Fibroblast of villous mesenchyme (primary cell): ENCODE measurements at places on chromosomes 1 and 21. TPM values are rescaled to one million over a fixed set of nuclear protein-coding genes. Genes with fewer than 3 reads are reported as not detected.

ODR4 gene
- total RNA-seq, result 19.6 and 25.9 TPM in 2 replicates

GBP2 gene
- total RNA-seq, result 59.9 and 96.3 TPM in 2 replicates

COL18A1 gene
- total RNA-seq, result 33.7 and 45.1 TPM in 2 replicates

NPHS2 gene
- total RNA-seq, result not detected in 2 replicates

NUP210L gene
- under 0.01 TPM in 1 of 2 replicates, not detected in the other for total RNA-seq

ERMAP gene
- total RNA-seq, result 14.2 and 14.8 TPM in 2 replicates

MATN1 gene
- not detected in 2 replicates for total RNA-seq

SLAMF8 gene
- not detected in 2 replicates for total RNA-seq

CAMK1G gene
- 2.6 and 9.1 TPM in 2 replicates for total RNA-seq

RNPC3 gene
- 12.9 and 16.0 TPM in 2 replicates for total RNA-seq

PCP4 gene
- not detected in 2 replicates for total RNA-seq

DNA sequence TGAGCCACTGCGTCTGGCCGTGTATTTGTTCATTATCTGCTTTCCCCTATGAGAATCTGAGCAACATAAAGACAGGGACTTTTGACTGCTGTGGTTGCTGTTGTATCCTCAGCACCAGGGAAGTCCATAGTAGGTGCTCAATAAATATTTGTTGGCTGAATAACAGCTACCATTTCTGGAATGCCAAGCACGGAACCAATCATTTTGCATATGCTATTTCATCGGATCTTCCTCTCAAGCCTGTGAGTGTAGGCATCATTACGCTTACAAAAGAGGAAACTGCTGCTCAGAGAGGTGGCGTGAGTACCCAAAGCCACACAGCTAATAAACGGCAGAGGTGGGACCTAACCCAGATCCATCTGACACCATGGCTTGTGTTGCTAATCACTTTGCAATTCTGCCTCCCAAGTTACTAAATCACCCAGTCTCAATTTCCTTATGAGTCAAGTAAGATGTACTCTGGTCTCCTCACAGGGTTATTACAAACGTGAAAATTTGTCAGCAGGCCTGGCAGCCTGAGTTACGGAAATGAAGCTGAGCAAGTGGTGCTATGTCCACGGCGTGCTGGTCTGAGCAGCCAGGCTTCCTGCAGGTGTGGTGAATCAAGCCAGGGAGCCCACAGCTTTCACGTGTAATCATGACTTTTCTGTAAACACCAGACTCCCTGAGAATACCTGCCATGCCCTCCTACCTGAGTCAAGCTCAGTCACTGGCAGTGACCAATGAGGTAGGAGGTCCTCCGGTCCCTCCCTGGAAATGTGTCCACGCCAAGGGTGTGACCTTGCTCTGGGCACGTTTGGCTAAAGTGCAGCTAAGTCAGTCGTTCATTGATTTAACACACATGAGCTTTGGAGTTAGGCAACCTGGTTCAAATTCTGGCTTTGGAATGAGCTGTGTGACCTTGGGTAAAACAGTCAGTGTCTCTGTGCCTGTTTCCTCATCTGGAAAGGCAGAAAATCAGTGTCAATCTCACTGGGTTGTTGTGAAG, 4.8 kb upstream of the RHCE start:
- no peak for DNase-seq

DNA sequence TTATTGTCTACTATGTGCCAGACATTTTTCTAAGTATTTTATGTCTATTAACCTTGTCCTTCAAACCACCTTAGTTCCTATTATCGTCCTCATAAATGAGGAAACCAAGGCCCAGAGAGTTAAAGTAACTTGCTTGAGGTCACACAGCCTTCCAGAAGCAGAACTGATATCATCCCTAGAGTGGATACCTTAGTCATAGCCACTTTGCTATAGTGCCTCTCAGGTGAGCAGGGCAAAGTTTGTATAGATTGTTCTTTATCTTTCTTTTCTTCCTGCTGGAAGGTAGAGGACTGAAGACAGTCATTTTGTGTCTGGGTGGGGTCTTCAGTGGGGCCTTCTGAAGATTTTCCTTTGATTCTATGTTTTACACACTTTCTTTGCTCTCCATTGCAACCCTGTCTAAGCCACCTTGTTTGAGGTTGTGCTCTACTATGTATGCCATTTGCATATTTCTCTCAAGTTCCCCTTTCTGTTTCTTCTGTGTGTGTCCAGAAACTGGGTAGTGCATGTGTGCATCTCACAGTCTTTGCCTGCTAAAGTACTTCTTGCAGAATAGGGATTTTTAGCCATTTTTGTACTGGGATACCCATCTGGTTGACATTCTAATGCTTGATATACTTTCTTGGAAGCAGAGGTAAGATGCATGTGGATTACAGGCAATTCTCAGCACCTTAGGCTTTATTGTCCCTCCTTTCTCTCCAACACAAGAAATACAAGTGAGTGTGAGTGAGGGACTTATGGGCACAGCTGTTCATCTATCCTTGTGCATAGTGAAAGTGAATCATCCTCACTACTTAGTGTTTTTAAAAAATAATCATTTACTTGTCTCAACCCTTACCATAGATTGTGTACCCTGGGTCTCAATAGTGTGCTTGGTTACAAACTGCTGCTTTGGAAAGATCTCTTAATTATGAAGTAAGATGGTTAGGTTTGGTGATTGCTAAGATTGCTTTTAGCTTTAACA, 207.6 kb upstream of the HMCN1 start:
- no peak for DNase-seq

- peak; percentile 44 for DNase-seq
These were observed 3.2 kb downstream of the URB2 start for GRCh38 chr1:229629261-229629660.

- DNase-seq, result no peak
These were observed 13.5 kb downstream of the ATP2B4 start for GRCh38 chr1:203640117-203640516.

- peak; percentile 36 for DNase-seq
These were observed 1.4 kb upstream of the DPH2 start for GRCh38 chr1:43968348-43968948.

- no peak for DNase-seq
These were observed 2.1 kb downstream of the ENTREP3 start for GRCh38 chr1:155253208-155253607.

DNA sequence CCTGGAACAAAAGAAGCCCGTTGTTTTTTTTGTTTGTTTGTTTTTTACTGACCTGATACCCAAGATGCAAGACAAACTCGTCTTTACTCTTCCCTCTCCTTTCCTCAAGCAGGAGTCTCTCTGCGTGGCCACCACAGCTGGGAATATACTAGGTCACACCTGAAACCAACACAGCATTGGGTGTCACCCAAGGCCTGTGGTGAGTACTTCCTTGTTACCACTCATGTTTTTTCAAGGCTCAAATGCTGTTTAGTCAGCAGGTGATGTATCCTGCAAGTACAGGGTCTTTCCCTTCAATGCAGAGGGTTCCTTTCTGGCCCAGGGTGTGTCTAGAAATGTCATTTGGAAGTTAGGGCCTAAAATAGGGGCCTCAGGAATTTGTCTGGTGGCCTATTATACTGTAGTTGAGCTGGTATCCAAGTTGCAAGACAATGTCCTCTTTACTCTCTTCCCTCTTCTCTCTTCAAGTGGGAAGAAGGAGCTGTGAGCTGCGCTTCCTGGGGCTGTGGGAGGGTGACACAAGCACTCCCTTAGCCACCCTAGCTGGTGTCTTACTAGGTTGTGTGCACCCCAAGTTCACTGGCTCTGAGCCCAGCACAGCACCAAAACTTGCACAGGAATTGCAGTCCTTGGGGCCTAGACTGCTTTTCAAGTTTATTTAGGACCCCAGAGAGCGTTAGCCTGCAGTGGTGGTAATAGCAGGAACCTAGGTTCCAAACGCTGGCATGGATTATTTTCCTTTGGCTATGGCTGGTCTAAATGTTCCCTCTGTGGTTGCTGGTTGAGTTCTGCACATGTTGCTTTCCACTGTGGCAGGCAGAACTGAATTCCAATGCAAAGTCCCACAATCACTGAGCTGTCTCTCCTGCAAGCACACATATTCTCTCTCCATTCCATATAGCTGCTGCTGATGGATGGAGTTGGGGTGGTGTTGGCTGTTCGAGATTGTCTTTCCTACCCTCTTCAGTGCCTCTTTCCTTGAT, 91.4 kb upstream of the LYPLAL1 start:
- DNase-seq, result no peak

- no peak for DNase-seq
These were observed 1.1 kb downstream of the TOR1AIP1 start for GRCh38 chr1:179883040-179883744.

DNA sequence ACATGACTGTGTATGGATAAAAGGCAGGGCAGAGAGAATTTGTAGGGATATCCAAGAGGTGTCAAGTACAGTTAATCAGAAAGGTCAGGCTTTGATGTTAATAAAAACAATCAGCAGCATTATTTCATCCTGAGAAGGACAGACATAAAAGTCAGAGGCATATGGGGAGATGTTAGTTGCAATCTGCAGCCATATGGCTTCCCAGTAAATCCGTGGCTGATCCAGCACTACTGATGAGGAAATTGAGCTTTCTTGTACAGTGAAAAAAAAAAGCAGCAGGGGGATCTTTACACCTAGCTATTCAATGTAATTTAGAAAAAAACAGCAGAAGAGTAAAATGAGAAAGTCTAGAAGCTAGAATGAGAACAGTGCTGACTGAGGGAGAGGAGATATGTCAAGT, 2.2 kb upstream of the SPRR1B start:
- no peak for DNase-seq

- no peak for DNase-seq
These were observed 20.1 kb downstream of the IFNLR1 start for GRCh38 chr1:24167008-24167407.

GRCh38 chr1:22283596-22283995, 140.7 kb upstream of the WNT4 start:
- DNase-seq, result no peak

- no peak for DNase-seq
These were observed 4.6 kb upstream of the TACSTD2 start for GRCh38 chr1:58581641-58582040.

DNA sequence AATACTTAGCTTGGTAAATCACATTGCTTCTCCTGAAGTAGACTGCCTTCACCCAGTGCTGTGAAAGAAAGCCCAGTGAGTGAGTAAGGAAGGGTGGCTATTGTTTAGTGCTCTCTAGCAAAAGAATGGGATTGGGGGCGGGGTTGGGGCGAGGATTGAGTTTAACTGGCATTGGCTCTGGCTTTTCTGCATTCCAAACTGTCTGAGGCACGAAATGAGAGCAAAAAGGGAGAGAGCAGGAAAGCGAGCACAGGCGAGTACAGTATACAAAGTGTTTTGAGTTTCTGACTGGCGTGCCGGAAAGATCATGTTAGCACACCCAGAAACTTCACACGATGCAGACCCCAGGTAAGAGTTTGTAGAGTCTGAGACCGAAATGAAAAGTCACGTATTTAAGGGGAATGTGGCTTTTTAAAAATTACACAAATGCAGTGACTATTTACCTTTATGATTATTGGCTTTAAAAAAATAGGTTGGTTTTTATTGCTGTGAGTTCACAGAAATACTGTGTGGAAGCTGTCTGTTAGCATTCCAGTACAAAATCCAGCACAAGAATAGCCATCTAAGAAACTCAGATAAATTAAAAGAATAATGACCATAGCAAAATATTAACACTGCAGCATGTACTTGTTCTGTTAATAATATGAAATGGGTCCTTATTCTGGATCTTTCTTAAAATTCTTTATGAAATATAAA, 155.4 kb downstream of the CLEC20A start:
- peak; percentile 61 for DNase-seq

DNA sequence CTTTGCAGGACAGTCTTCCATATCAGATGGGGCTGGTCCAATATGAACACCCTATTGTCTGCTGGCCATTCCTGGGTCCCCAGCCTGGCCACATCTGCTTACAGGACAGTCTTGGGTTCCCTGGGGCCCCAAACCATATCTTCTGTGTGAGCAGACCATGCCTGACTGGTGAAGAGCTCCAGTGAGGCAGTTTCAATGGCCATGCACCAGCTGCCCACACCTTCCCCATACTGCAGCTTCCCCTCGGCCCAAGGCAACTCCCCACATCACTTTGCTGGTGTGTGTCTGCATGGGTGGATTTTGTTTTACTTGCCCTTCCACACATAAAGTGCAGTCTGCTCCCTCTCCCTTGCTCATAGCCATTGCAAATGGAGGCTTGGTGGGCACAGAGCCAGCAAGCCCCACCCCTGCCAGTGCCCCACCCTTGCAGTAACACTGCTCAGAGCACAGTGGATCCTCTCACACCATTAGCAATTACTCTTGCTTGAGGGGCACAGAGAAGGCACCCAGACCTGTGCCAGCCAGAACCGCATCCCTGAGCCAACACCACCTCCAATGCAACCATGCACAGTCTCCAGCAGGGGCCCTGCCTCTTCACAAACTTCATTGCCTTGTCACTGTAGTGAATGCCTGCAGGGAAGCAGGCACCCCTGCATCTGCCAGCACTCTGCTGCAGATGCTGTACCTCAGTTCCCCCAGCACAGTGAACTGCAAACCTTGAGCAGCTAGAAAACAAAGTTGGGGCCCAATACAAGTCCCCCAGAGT, 474.5 kb upstream of the BEND5 start:
- DNase-seq, result no peak

- DNase-seq, result no peak
These were observed 14.7 kb downstream of the CACHD1 start for GRCh38 chr1:64484651-64485050.

DNA sequence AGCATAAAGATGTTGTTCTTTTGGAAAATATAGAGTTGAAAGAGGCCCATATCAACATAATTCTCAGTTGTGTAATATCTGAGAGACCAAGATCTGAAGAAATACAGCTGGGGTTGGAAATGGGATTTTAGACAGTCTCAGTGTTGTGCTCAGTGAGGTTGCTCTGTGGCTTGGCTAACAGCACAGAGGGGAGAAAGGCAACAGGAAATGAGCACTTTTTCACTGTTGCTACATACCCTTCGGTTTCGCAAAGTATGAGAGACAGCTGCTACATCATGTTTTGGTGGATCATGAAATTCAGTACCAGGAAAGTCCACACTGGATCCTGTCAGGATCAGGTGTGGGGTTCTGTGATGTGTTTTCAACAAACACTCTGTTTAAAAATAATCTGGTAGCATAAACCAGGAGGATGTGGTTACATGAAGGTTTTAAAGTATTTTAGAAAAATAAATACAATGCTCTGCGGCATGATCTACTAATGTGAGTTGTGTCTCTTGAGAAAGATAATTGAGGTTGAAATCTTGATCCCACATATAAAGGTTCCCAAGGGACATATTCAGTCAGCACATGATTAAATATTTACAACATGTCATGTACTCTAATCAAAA, 7.0 kb upstream of the GPR88 start:
- DNase-seq, result peak; percentile 88

GRCh38 chr1:99685516-99686180, 39.7 kb downstream of the PALMD start:
- DNase-seq, result peak; percentile 85

DNA sequence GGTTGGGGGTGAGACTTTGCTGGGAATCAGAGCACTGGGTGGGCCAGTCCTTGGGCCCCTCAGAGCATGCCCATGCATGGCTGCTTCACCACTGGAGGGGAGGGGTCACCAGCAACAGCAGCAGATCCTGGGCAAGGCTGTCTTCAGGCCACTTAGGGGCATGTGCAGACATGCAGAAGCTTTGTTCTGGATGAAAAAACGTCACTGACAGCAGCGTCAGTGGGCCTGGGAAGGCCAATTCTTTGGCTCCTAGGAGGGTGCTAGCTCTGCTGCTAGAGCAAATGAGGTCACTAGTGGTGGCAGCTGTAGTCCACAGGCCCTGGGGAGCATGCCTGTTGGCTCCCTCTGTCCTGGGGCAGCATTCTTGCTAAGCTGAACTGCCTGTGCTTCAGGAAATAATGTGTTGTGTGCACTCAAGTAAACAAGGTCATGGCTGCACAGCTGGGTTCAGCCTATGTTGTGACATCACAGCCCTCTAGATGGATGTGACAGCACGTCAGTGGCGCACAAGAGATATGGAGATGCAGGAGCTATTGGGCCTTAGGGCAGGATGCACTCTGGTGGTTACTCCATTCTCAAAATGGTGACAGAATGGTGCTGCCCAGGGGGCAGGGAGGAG, 27.0 kb downstream of the ZC3H11B start:
- DNase-seq, result no peak

GRCh38 chr21:45517249-45518065, 24.8 kb downstream of the SLC19A1 start:
- peak; percentile 27 for DNase-seq
